ENCODE measurements at places on chromosomes 2 and 18.

DNA sequence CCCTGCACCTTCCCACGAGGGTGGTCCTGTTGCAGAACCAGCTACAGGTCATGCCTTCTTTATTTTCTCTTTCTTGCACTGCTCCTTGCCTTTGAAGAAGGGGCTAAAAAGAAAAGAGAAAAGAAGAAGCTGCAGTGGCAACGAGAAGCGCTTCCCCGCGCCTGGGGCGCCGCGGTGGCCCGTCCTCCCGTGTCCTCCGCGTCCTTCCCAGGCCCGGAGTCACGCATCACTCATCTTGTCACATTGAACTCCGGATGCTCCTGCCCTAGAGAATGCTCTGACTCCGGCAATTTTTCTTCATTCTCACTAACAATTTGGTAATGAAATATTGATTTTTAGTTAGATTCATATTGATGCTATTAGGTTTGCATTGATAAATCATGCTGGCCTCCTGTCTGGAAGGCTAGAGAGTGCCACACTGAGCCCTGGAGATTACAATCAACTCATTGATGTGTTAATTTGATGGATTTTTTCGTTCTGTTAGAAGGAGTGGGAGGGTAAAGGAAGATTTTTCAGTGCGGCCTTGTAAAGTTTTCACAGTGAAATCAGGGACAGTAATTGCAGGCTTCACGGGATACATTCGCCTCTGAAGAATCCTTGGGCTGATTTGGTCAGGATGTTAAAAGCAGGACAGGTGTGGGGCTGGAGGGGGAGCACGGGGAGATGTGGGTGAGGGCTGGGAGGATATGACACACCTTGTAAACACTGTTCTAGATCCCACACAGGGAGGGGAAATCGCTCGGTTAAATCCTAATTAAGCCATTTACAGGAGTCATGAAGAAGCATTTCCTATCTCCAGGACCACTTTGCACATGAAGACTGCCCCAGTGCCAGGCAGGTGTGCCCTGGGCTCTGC lies 349.3 kb downstream of the ZNF516 start:
- no peak for DNase-seq

- DNase-seq = no peak
These were observed 25.7 kb upstream of the RNF103 start for GRCh38 chr2:86649119-86649947.

DNA sequence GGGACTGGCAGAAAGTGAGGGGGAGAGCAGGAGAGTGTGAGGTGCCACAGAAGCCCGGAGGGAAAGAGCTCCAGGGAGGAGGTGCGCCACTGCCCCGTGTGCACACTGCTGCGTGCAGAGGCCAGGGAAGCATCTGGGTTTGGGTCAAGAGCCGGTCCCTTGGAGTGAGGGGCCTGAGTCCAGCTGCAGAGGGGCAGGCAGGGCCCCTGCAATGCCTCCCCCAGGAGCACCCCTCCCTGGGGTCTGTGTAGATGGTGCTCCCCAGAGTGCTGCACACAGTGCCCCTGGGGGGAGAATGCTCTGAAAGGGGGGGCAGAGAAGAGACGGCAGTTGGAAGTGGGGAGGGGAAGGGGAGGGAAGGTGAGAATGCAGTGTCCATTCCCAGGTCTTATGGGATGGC lies 3.7 kb upstream of the LIMS2 start:
- DNase-seq = no peak

- no peak for DNase-seq
These were observed 146.3 kb downstream of the MTCL1 start for GRCh38 chr18:8851659-8852058.

DNA sequence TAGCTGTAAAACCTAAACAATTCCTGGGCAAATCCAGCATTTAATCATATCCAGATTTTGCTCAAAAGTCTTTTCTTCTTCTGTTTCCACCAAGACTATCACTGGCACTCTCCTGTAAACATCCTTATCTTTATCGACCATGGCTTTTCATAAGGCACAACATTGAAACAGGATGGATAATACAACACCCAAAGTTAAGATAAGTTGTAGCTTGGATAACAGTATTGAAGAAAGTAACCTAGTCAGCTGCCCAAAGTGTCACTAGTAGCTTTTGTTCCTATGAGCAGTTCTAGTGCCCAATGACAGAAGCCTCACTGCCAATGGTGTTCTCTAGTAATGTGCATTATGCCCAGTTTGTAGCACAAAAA lies 22.3 kb downstream of the CCBE1 start:
- no peak for DNase-seq

DNA sequence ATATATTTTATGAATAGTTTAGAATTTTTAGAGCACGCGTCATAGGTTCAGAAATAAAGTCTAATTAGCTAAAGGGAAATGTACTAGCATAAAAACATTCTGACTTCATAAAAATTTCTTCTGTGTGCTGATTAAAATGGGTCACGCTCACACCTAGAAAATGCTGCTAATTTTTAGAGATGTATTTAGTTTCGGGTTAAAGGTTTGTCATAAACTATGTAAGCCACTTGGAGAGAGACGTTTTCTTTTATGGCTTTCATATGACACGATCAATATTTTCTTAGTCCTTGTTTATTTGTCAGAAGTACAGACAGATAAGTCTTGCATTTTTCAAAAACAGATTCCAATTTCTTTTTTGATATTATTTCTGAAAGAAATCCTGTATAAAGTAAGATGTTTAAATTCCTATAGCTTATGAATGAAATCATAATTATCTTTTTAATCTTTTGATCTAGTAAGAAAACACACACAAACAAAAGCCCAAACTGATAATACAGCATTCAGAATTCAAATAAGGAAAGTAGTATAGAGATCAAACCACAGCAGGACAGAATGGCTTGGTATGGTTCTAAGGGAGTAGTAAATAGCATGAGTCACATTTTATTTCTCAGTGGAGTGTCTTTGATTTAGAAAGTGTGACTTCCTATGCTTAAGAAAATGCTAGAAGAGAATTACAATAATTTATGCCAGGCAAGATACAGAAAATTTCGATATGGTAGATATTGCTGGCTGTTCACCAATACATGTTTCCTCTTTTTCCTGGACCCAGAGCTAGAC lies 236.6 kb downstream of the GPD2 start:
- DNase-seq = no peak

GRCh38 chr2:101199251-101199791 lies 48.1 kb upstream of the TBC1D8 start:
- no peak for DNase-seq

- no peak for DNase-seq
These were observed 44.0 kb downstream of the ZCCHC2 start for GRCh38 chr18:62566818-62567217.

DNA sequence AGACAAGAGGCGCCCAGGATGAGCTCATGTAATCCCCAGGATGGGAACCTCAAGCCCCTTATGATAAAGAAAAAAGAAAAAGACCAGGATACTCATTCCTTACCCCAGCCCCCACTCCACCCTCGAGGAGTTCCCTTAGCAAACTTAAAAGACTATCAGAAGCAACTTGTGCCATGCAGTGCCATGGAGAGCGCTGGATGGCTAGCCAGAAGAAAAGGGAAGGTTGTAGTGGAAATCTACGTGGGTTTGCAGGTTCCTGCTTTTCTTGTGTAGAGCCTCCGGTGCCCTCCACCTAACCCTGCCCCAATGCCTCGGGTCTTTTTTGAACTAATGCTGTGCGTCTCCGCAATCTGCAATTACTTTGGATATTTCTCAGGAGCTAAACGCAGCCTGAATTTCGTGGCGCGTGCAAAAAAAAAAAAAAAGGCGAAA lies 16.2 kb upstream of the BCL11A start:
- DNase-seq = no peak

DNA sequence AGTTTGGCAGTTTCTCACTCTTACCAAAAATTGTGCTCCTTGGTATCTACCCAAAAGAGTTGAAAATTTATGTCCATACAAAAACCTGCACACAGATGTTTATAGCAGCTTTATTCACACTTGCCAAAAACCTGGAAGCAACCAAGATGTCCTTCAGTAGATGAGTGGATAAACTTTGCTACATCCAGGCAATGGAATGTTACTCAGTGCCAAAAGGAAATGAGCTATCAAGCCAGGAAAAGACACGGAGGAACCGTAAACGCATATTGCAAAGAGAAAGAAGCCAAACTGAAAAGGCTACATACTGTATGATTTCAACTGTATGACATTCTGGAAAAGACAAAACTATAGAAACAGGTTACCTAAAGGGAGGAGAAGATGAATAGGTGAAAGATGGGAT lies 36.1 kb downstream of the TMEM163 start:
- no peak for DNase-seq

DNA sequence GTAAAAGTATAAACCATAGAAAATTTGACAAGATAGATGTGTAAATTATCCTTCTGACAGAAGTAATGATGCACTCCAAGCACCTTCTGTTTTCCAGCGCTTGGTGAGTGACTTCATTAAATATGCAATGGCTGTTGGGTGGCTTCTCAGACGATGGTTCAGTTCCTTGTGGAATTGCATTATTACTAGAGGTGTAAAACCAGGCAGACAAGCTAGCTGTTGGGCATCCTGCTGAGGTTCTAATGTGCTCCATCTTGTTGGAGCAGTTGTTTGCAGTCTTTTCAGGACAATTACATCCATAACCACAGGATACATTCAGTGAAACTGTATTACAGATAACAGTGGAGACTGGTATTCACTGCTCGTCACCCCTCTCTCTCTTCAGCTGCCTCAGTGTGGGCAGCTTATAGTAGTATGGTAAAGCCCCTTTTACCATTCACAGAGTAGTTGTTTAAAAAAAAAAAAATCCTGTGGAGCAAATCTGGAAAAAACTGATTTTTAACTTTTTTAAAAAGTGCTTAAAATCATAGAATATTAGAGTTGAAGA lies 143.5 kb downstream of the AGPS start:
- no peak for DNase-seq

- DNase-seq = no peak
These were observed 567.0 kb downstream of the RIT2 start for GRCh38 chr18:42548493-42548892.

- DNase-seq = no peak
These were observed 70.9 kb downstream of the AFF3 start for GRCh38 chr2:100071335-100072043.

GRCh38 chr2:31344447-31344846 lies 70.1 kb downstream of the XDH start:
- DNase-seq = no peak

All from stimulated activated CD4-positive, alpha-beta T cell treated with anti-CD3 and anti-CD28 coated beads, Interleukin-2, amount 100 ng/mL, for 48 hours (primary cell).